Adipocyte (in vitro differentiated cells): ENCODE measurements at places on chromosomes 7 and 10.

GRCh38 chr10:44033008-44033407 is 351.9 kb downstream of the CXCL12 start:
- DNase-seq, result no peak

- no peak for DNase-seq
These were observed 6.8 kb upstream of the ASB15 start for GRCh38 chr7:123594813-123595241.

GRCh38 chr10:36730316-36730715 is 395.1 kb upstream of the ANKRD30A start:
- DNase-seq, result no peak

DNA sequence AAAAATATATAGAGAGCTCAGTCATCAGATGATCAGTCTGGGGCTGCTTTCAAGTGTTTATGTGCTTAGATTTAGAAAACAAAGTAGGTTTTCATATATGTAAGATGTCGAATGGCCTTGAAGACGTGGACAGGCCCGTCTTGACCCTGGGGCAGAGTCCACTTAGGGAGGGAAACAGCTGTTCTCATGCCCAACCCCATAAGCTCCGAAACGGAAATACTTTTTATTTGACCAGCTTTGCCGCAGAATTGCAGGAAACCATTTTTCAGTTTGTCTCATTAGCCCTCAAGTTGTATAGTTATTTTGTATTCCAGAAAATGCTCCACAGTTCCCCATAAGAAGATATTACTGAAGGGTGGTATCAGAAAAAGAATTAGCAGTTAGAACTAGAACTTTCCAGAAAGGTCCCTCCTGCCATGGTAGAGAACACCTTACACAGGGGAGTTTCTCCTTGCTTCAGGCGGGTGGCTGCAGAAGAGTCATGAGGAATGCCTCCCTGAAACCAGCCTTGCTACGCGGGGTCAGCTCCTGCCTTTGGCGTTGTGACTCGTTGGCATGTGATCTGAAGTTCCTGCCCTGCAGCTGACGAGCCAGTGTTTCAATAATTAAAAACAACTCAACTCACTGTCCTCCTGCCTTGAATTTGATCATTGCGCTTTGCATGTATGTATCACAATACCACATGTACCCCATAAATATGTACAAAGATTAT is 192.7 kb downstream of the CELF2 start:
- no peak for DNase-seq

- DNase-seq, result no peak
These were observed 187.2 kb upstream of the CXCL12 start for GRCh38 chr10:44572146-44572545.
